Endodermal cell (in vitro differentiated cells): ENCODE measurements at places on chromosomes 6 and 20.

DNA sequence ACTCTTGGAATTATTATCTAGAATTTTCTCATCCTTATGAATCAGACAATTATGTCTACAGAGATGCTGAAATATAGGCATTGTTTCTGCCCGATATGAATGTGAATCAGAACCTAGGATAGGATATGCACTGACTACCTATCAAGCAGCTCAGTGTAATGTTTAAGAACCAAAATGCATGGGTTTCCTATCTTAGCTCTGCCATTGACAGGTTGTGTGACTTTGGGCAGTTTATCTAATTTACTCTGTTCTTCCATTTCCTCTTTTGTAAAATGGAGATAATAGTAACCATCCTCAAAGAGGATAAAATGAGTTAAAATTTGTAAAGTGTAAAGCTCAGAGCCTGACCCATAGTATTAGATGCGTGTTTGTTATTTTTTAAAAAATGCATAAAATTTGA lies 10.2 kb upstream of the AIG1 start:
- DNase-seq, result no peak

- no peak for DNase-seq
These were observed 32.7 kb downstream of the CD109 start for GRCh38 chr6:73728548-73729205.

- DNase-seq, result no peak
These were observed 117.5 kb upstream of the SAMD5 start for GRCh38 chr6:147390909-147391536.

GRCh38 chr6:106519460-106520394 lies 109.6 kb downstream of the RTN4IP1 start:
- DNase-seq, result no peak

DNA sequence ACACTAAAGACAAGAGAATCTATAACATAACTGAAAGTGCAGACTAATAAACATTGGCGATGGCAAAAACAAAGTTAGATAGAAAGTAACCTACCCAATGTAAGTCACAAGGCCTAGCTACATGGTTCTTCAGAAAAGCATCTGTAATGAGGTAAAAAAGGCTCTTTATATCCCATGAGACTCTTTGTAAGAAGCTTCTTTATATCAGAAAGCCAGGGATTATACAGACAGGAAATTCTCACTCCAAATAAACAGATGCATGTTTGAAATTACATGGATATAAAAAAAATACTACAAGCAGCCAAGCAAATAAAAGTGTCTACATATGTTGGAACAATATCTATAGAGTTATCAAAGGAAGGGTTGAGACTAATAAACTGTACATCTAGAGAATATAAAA lies 284.9 kb upstream of the NRSN1 start:
- no peak for DNase-seq

DNA sequence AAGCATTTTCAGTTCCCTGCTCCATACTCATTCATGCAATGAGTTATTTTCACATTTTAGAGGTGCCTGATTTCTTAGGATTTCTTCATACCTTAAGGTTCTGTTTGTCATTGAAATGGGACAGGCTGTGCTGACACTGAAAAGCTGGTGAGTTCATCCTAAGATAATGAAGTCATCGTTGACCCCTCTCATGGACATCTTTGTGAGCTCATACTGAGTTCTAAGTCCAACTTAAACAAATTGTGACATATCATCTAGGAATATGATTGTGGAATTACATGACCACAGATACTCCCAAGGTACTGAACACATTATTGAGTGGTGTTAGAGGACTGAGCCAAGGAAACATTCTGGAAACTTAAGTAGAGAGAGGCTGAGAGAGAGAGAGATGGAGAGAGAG lies 224.8 kb upstream of the JAG1 start:
- no peak for DNase-seq

DNA sequence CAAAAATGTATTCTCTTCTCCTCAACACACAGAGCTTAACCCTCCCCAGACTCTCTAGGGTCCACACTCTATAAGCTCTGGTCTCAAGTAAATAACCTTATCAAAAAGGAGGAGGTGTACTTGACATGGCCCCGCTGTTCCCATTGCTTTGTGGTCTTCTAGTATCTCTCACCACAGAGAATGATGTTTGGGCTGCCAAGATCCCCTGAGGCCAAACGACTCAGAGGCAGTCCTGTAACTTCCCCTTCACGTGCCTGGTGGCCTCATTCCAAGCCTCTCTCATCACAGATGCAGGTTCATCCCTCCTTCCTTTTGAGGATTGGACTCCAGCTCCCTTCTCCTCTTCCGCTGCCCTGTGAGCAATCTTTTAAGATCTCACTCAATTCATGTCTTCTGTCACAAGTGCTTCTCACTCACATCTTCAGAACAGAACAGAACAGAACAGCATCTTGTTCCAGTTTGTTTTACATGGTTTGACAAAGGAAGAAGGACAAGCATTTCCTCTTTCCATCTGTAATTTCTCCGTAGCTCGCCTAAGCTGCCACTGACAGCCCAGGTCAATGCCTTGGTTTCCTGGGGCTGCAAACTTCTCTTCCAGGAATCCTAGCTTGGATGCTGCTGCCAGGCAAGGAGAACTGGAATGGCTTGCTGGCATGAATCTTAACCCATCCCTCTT lies 541.5 kb downstream of the CD83 start:
- DNase-seq, result peak; percentile 68

- no peak for DNase-seq
These were observed 320.7 kb downstream of the RNF144B start for GRCh38 chr6:18707714-18708439.

DNA sequence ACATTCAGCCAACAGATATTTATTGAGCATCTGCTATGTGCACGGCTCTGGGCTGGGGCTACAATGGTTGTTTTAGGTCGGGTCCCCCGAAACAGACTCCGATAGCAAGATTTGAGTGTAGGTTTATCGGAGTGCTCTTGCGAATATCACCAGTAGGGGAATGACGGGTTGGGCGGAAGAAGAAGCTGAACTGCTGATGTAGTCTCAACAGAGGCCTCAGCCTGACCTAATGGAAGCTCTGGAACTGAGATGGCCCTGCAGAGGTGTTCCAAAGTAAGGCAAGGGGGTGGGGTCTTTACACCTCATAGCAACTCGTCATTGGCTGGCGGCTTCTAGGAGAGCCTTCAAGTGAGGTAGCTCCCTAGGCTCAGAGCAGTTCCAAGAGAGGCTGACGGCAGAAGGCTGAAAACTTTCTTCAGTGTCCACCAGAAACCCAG lies 1.1 kb downstream of the L3MBTL1 start:
- DNase-seq, result peak; percentile 93

- DNase-seq, result no peak
These were observed 16.9 kb downstream of the MOCS1 start for GRCh38 chr6:39917329-39917728.

DNA sequence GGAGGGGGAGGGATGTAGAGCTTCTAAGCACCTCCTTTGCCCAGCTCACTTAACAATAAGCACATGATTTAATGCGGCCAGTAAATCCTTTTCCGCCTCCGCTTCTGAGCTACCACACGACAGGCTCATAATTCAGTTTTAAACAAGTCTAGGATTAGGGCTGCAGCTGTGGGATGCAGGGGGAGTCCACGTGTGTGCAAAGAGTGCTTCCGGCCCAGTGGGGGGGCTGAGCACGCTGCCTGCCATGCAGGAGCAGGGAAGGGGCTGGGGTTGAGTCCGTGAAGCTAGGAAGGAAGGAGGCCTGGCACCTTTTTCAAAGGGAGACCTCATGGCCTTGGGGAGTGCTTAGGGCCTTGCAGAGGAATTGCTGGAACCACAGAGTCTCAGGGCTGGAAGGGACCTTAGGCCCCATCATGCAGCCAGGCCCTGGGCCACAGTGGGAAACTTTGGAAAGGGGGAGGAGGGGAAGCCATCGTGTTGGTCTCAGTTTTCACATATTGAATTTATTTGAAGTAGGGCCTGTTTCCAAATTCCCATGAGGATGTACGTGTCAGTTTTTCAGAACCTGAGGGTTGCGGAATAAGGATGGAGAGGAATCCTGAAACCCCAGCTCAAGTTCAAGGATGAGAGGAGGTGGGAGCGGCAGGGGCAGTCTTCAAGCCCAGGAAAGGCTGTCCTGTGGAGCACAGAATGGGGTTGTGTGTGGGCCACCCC lies 96.1 kb downstream of the VEGFA start:
- DNase-seq, result no peak

GRCh38 chr20:34708621-34709043 lies 4.5 kb downstream of the TP53INP2 start:
- peak; percentile 81 for DNase-seq

- no peak for DNase-seq
These were observed 95.6 kb upstream of the SUPT3H start for GRCh38 chr6:45473121-45473993.

DNA sequence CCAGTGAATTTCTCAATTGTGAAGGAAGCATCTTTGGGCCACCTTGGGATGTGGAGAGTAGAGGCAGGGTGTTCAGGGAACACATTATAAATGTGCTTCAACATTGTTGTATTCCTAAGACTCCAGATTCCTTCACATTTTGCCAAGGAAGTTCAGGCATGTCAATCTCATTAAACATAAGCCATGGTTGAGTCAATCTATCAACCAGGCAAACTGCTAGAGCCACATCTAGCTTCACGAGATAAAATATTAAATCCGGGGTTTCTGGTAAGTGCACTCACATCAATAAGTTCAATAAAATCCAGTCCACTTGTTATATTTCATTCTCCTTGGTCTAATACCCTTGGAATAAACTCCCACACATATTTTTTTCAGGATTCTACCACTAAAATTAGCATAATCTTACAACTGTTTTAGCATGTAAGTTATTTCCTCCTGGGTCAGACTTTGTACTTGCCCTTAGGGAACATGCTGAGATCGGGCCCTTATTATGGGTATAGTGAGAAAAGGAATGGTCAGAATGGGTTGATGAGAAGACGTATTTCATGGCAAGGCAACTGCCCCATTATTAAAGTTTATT lies 93.6 kb downstream of the ADTRP start:
- no peak for DNase-seq

DNA sequence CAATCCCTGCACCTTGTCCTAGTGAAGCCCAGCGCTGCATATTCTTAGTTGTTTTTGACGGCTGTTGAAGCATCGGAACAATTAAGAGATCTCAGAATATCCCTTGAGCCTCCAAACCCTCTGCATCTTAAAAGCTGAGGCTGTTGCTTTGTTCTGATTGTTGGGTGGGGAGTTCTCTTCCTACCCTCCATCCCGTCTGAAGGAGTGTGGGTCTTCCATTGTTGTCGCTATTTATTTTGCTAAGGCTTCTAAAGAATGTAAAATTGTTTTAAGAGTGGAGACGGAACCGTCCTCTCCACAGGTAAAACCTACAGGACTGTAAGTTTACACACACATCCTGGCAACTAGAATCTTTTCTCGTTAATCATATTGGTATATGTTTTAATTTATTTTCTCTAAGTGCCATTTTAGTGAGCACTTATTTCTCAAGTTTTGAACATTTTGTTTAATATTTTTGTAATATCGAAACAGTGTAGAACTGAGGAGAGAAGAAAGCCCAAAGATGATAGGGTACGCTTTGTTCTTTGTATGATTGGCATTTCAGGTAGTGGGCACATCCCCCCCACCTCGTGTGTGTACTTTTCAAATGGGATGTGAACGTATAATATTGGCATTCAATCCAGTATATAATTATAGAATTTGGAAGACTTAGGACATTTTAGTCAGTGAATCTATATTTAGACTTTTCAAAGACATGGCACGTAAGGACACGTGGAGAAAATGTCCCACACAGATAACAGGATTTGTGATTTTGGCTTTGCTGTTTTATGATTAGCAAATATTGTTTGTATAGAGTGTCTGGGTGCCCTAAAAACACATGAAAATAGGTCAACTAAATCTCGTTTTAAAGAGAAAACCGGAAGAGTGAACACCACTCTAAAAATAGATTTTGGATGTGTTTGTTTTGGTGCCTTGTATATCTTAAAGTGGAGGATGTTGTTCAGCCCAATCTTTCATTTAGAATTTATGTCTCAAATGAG lies 1.3 kb downstream of the RNF146 start:
- DNase-seq, result no peak

GRCh38 chr20:17827759-17828559 lies 128.2 kb downstream of the BANF2 start:
- DNase-seq, result no peak

DNA sequence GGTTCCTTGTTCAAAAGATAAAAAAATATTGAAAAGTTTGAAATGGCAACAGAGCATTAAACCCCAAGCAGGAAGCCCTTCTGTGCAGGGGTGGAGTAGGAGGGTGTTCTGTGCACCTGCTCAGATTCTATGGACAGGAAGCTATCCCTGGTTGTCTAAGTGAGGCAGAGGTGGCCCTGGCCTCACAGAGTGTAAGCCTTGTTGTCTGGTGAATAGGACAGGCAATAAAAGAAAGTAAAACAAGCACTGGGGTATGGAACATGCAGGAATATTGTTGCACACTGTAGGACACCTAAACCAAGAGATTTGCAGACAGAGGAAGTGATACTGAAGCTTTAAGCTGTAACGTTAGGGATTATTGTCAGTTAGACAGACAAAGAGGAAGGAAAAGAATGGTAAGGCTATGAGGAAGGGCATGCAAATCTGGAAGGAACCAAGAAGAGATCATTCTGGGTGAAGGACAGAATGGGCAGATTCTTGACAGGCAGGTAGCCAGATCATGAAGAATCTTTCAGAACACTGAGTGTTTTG lies 66.8 kb downstream of the TBC1D7 start:
- no peak for DNase-seq

- DNase-seq, result no peak
These were observed 110.3 kb downstream of the JARID2 start for GRCh38 chr6:15356179-15356578.

DNA sequence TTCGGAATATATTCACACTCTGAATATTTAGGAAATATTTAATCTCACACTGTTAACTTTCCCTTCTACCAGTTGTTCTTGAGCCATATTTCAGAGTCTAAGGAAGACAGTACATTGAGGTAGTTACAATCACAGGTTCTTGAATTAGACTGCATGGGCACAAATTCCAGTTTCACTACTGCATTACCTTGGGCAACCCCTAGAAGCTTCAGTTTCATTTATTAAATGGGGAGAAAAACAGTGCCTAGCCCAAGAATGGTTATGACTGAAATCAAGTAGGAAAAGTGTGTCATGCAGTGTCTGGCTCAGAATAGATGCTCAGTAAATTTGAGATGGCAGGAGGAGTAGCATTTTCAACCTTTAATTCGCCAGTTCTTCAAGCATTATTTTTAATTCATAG lies 124.5 kb upstream of the SAMD5 start:
- no peak for DNase-seq

DNA sequence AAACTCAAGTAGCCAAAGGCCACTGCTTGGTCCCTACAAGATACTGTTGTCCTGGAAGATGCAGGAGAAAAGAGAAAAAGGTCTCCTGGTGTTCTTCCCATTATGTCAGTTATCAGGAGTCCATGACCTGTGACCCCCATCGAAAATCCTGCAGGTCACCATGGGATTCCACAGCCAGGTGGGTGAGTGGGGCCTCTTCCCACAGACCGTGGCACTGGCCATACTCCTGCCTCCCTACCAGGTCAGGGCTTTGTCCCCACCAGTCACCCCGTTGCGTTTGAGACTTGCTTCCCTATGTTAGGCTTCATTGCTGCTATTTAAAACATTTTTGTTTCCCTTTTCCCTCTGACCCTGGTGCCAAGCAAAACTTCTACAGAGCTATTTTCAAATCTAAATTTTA lies 60.6 kb downstream of the GNAS start:
- DNase-seq, result no peak
